ENCODE measurements at places on chromosomes 16 and 17.

GRCh38 chr17:11284811-11285210 lies 43.8 kb downstream of the SHISA6 start:
- no peaks in the 10 kb centered on the region for H3K36me3 ChIP-seq
- DNase-seq, result no peak
- no peak overlapping the region for H3K27ac ChIP-seq

DNA sequence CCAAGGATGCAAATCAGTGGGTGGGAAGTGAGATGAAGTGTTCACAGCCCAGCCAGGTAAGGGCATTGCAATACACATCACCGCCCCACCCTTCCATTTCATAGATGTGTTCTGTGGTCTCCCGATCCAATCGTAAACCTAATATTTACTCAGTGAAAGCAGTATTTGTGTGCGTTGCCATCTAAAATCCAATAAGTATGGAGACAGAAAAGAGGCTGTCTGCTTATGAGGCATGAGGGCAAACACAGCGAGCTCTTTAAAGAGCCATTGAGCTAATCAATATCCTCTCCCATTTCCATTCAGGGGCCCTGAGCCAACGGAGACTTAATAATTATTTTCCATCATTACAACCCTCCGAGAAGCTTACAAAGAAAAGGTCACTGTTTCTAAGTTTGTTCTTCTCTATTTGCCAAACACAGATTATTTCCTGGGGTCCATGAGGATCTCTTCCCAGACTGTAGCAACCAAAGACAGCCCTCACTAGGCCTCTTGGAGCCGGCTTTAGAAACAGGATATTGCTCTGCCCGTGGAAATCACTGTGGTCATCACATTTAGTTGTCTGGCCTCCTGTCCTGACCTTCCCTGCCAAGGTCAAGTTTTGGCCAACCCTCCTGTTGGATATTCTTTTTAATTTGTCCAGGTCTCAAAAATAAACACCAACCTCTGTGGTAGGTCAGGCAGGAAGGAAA lies 120.1 kb downstream of the SLC39A11 start:
- H3K4me1 ChIP-seq, result no peaks in the 10 kb centered on the region
- H3K4me3 ChIP-seq, result no peak overlapping the region
- H3K27ac ChIP-seq, result no peak overlapping the region
- no peaks in the 10 kb centered on the region for H3K27me3 ChIP-seq
- DNase-seq, result no peak

- no peaks in the 10 kb centered on the region for H3K27me3 ChIP-seq
- DNase-seq, result no peak
- no peak overlapping the region for H3K27ac ChIP-seq
Observed at GRCh38 chr16:79411357-79411756, 189.2 kb downstream of the MAF start.

- no peak overlapping the region for H3K4me3 ChIP-seq
- no peaks in the 10 kb centered on the region for H3K4me1 ChIP-seq
- H3K27ac ChIP-seq, result no peak overlapping the region
- peaks cover 4% of the 10 kb centered on the region for H3K36me3 ChIP-seq
- no peak for DNase-seq
Observed at GRCh38 chr17:2695961-2696760, 15.4 kb downstream of the CLUH start.

DNA sequence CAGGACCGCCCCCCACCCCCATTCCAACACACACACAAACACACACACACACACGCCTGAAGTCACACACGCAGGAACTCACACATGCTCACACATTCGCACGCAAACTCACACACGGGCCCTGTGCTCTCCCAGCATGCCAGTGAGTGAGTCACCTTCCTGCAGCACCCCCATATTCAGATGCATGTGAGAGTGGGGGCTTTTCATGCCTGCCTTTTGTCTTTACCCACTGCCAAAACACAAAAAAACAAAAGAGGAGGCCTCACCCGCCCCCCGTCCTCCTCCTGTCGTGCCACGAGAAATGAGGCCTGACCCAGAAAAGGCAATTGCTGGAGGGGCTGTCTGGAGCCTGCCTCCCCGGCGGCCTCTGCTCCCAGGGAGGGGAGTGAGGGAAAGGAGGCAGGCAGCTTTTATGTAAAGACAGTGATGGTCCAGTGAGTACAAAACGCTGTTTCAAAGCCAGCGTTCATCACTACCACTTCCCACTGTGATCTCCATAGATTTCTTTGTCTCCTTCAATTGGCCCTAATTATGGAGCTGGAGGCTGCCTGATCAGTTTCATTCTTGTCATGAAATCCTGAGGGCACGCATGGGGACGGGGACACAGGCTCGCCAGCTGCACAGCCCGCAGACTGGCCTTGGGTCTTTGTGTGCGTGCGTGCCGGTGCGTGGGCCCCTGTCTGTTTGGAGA lies 29.5 kb upstream of the GSE1 start:
- no peaks in the 10 kb centered on the region for H3K27me3 ChIP-seq
- H3K4me1 ChIP-seq, result peaks cover 30% of the 10 kb centered on the region
- no peaks in the 10 kb centered on the region for H3K36me3 ChIP-seq
- H3K27ac ChIP-seq, result no peak overlapping the region
- H3K4me3 ChIP-seq, result no peak overlapping the region

DNA sequence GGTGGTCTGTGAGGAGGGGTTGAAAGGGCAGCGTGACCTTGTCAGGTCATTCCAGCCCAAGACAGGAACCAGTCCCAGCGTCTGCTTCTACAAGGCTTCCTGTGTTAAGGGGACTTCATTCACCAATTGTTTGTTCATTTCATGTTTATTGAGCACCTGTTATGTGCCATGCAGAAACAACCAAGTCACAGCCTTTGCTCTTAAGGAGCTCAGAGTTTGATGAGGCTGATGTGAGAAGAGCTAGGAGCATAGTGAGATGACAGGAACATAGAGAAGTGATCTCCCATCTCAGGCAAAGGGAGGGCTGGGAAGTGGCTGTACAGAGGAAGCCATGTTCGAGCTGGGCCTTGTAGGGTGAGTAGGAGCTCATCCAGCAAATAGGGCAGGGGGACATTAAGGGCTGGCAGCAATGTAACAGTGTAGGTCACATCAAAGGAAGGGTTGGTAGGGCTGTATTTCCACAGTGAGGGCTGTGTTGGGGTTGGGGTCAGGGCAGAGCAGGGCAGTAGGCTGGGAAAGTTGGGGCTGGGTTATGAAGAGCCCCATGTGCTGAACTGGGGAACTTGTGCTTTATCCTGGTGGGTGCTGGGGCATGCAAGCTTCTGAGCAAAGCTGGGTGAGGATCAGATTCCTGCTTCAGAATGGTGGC lies 79.8 kb downstream of the ARHGAP23 start:
- no peak overlapping the region for H3K4me3 ChIP-seq
- H3K4me1 ChIP-seq, result peaks cover 2% of the 10 kb centered on the region
- no peaks in the 10 kb centered on the region for H3K27me3 ChIP-seq
- no peak for DNase-seq
- no peaks in the 10 kb centered on the region for H3K36me3 ChIP-seq

- H3K27me3 ChIP-seq, result no peaks in the 10 kb centered on the region
- H3K4me1 ChIP-seq, result no peaks in the 10 kb centered on the region
- peak overlapping the region; percentile 87 for H3K4me3 ChIP-seq
- DNase-seq, result peak; percentile 58
- no peaks in the 10 kb centered on the region for H3K36me3 ChIP-seq
Observed at GRCh38 chr17:35243561-35244340, 879 bp downstream of the SLFN5 start.

DNA sequence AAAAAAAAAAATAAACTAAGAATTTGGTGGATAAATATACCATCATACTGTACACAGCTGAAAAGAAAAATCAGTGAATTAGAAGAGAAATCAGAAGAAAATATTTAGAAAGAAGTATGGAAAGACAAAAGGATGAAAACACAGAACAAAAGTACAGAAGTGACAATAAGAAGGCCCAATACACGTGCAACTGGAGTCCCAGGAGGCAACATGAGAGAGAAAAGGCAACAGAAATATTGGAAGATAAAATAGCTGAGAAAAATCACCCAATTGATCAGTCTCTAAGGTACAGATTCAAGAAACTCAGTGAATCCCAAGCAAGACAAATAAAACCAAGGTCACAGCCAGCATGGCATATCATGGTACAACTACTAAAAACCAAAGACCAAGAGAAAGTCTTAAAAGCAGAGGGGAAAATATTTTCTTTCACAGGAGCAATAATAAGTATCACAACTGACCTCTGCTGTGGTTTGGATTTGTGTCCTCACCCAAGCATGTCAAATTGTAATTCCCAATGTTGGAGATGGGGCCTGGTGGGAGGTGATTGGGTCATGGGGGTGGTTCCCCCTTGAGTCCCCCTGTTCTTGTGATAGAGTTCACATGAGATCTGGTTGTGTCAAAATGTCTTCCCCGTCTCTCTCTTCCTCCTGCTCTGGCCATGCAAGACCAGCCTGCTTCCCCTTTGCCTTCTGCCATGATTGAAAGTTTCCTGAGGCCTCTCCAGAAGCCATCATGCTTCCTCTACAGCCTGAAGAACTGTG lies 20.2 kb upstream of the ENGASE start:
- H3K4me3 ChIP-seq, result no peak overlapping the region
- no peaks in the 10 kb centered on the region for H3K4me1 ChIP-seq
- H3K27me3 ChIP-seq, result no peaks in the 10 kb centered on the region
- no peaks in the 10 kb centered on the region for H3K36me3 ChIP-seq

GRCh38 chr16:14095883-14096551 lies 24.9 kb downstream of the MRTFB start:
- H3K36me3 ChIP-seq, result no peaks in the 10 kb centered on the region
- DNase-seq, result peak; percentile 45
- H3K27ac ChIP-seq, result no peak overlapping the region
- H3K27me3 ChIP-seq, result no peaks in the 10 kb centered on the region

DNA sequence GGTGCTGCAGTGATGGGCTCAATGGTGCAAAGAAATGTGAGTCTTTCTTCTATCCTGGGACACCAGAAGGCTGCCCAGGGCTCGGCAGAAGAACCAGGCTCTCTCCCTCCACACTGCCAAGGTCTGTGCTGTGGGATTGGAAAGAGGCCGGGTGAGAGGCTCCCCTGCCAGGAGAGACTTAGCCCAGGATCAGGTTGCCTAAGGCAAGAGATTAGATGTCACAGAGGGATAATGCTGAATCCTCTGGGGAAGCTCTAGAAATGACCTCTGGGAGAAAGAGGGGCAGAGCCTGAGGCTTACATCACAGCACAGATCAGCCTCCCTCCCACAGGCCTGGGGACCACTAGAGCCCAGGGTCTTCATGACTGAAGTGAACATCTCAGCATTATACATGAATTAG lies 5.7 kb upstream of the DOC2B start:
- no peaks in the 10 kb centered on the region for H3K4me1 ChIP-seq
- no peaks in the 10 kb centered on the region for H3K36me3 ChIP-seq
- H3K4me3 ChIP-seq, result no peak overlapping the region
- no peak for DNase-seq

GRCh38 chr17:74641224-74641957 lies 17.9 kb upstream of the CD300E start:
- DNase-seq, result no peak
- peaks cover 25% of the 10 kb centered on the region for H3K4me1 ChIP-seq
- no peaks in the 10 kb centered on the region for H3K27me3 ChIP-seq

DNA sequence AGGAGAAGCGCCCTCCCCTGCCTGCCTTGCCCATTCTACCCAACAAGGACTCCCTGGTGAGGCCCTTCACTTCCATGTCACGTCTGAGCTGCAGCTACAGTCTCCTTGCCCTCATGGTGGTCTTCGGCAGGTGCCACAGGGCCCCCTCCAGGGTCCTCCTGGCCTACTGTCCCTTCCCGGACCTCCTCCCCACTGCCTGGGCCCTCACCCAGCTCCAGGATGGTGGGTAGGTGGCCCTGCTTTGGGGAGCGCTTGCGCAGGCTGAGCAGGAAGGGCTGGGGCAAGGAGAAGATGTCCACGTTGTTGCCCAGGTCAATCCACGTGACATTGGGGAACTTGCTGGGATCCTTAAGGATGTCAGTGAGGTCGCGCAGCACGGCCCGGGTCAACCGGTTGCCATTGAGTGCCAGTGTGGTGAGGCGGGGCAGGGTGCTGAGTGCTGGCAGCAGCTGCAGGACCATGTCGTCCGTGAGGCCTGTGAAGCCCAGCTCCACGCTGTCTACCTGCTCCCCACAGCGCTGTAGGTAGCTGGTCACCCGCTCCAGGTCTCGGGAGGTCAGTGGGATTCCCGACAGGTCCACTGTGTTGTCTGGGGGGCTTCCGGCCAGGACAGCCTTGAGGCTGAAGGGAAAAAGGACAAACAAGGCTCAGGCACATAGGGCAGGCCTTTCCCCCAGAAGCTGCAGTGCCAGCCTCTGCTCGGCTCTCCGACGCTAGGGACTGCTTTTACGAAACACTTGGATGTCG lies 28.3 kb downstream of the TRPV2 start:
- no peaks in the 10 kb centered on the region for H3K27me3 ChIP-seq
- peaks cover 27% of the 10 kb centered on the region for H3K36me3 ChIP-seq
- H3K27ac ChIP-seq, result no peak overlapping the region

- H3K27ac ChIP-seq, result peak overlapping the region; percentile 10
- peak overlapping the region; percentile 98 for H3K4me3 ChIP-seq
- peaks cover 2% of the 10 kb centered on the region for H3K4me1 ChIP-seq
- DNase-seq, result no peak
- no peaks in the 10 kb centered on the region for H3K27me3 ChIP-seq
Observed at GRCh38 chr17:76102944-76103273, 678 bp downstream of the EXOC7 start.

GRCh38 chr17:69254187-69254586 lies 25.6 kb upstream of the ABCA10 start:
- no peak overlapping the region for H3K4me3 ChIP-seq
- no peak overlapping the region for H3K27ac ChIP-seq
- no peaks in the 10 kb centered on the region for H3K27me3 ChIP-seq
- no peak for DNase-seq
- H3K4me1 ChIP-seq, result no peaks in the 10 kb centered on the region

GRCh38 chr17:19262650-19263631 lies 25.8 kb downstream of the EPN2 start:
- no peak for DNase-seq
- H3K36me3 ChIP-seq, result no peaks in the 10 kb centered on the region
- H3K27ac ChIP-seq, result no peak overlapping the region
- no peaks in the 10 kb centered on the region for H3K27me3 ChIP-seq
- H3K4me3 ChIP-seq, result no peak overlapping the region
- no peaks in the 10 kb centered on the region for H3K4me1 ChIP-seq

- no peaks in the 10 kb centered on the region for H3K27me3 ChIP-seq
- H3K27ac ChIP-seq, result no peak overlapping the region
- no peaks in the 10 kb centered on the region for H3K4me1 ChIP-seq
- H3K36me3 ChIP-seq, result no peaks in the 10 kb centered on the region
- DNase-seq, result no peak
- H3K4me3 ChIP-seq, result no peak overlapping the region
Observed at GRCh38 chr17:79039171-79039570, 15.2 kb downstream of the C1QTNF1 start.

DNA sequence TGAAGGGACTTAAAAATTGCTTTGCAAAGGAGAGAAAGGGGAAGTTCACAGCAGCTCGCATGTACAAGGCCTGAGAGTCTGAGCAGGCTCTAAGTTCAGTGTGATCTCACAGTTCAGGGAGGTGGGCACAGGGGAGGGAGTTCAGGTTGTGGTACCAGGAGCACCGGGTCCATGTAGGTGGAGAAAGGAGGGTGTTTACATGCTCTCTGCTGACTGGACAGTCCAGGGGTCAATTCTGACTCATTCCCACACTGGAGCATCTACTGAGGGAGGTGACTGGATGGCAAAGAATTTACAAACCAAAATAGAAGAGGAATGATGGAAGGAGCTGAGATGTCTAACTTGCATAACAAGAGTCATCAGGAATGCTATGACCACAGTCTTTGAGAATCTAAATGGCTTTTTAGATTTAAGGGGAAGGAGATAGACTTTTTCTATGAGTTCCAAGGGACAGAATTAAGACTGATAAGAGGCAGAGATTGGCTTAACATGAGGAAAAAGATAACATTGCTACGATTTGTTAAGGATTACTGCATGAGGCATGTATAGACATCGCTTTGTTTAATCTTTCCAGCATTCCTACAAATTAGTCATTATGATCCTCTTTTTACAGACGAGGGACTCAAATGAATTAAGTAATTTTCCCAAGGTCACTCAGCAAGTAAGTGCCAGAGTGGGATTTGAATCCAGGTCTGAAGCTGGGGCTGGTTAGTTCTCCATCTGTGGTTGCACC lies 29.9 kb downstream of the MIS12 start:
- H3K4me1 ChIP-seq, result no peaks in the 10 kb centered on the region
- H3K36me3 ChIP-seq, result no peaks in the 10 kb centered on the region
- DNase-seq, result peak; percentile 78
